Activated T-cell treated with anti-CD3 and anti-CD28 coated beads for 4 hours (primary cell): ENCODE measurements at places on chromosomes 5 and 9.

DNA sequence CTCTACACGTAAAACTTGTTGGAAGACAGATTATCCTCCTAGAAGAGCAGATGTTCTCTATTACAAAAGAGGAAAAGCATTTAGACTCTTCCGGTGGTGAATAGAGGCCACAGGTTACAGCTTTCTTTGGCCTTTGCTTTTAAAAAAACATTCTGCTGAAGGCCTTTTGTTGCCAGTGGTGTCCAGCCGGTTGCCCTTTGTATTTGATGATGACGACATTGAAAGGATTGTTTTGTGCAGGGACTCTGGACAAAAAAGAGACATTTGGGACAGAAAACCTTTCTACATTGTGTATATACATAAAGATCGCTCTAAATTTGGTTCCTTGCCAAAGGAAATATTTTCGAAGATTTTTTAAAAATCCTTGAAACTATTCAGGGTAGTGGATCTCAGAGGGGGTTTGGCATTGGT lies 180.3 kb downstream of the C9orf152 start:
- no peak for DNase-seq

DNA sequence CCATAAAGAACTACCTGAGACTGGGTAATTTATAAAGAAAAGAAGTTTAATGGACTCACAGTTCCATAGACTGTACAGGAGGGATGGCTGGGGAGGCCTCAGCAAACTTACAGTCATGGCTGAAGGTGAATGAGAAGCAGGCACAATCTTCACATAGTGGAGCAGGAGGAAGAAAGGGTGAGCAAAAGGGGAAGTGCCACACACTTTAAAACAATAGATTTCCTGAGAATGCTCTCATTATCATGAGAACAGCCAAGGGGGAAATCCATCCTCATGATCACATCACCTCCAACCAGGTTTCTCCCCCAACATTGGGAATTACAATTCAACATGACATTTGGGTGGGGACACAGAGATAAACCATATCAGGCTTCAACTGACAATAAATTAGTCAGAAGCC lies 664.9 kb downstream of the TAF11L14 start:
- DNase-seq: no peak

- DNase-seq: peak; percentile 11
Measured at GRCh38 chr5:131068893-131069643, 96.0 kb downstream of the HINT1 start.

- DNase-seq: no peak
Measured at GRCh38 chr9:113964495-113965170, 88.5 kb downstream of the ZNF618 start.

GRCh38 chr5:16732356-16732755 lies 115.6 kb upstream of the RETREG1 start:
- DNase-seq: no peak

GRCh38 chr5:123865641-123866040 lies 353.7 kb downstream of the CSNK1G3 start:
- no peak for DNase-seq

GRCh38 chr5:179870952-179871351 lies 12.3 kb upstream of the MRNIP start:
- DNase-seq: no peak

DNA sequence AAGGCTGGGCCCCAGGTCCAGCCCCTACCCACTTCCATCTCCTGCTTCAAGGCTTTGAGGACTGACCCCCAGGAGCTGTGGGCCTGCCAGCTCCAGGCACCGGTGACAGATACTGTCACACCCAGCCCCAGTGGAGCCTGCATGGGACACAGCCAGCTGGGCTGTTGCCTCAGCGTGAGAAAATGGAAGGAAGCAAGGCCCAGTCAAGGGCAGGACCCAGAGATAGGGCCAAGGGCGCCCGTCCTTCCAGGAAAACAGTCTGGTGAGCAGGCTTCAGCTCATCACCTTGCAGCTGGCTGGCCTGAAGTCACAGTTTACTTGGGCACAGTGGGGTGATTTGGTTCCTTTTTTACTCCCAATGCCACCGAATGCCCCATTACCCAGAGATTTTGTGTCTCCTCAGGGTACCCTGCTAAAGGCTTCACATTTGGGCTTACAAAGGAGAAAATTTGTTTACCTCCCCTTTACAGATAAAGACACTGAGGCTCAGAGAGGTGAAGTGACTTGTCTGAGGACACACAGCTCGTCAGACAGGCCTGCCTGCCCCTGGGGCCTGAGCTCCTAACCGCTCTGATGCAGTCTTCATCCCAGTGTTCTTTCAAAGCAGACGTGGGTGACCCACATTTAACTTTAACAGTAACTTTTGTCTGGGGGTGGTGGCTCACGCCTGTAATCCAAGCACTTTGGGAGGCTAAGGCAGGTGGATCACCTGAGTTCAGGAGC lies 21.5 kb upstream of the WDR38 start:
- no peak for DNase-seq

DNA sequence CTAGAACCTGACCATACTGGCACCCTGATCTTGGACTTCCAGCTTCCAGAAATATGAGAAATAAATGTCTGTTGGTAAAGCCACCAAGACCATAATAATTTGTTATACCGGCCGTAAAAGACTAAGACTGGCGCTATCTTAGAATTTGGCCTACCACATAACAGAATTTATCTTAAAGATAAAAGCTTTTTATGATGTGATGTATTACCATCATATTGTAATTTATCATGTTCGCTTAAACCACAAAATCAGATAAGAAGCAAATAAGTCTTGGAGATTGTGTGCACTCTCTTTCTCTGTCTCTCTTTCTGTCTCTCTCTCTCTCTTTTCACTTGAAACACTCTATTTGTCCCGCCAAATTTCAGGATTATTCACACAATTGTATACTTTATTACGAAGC lies 35.6 kb downstream of the FST start:
- DNase-seq: no peak
